Stomach (tissue), 19 donors: ENCODE measurements at places on chromosomes 1 and 21.
A peak's percentile ranks its signal among the peaks of the same experiment; 100 is the strongest.

- peak; percentile 21 for DNase-seq
Measured at GRCh38 chr1:228314658-228315483, 91.8 kb downstream of the TRIM11 start.

DNA sequence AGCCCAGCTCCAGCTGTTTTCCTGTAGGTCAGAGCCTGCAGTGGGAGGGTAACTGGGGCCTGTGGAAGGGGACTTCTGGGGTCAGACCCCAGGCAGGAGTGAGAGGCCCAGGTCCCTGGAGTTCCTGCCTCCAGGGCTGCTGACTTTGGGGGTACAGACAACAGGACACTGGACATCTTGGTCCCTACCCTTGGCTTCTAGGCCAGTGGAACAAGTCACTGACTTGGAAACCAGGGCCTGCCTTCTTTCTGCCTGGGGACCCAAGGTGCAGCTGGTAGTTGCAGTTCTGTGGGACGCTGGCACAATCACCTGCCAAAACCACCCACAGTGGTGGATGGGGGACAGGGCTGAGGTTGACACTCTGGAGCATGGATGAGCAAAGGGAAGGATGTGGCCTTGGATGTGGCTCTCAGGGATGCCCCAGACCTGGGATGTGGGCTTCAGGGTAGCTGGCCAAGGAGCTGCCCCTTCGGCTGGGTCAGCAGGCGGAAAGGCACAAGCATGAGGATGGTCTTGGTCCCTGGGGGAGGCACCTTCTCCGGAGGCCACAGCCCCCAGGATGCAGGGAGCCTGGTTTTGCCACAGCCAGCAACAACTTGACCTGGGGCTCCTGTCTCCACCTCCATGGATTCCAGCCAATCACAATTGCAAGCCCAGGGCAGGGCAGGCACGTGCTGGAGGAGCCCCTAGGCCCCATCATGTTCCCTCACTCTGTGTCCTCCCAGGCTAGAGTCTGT, 5.8 kb downstream of the JMJD4 start:
- DNase-seq = no peak

GRCh38 chr1:39116860-39117728, 87.4 kb upstream of the MACF1 start:
- DNase-seq = no peak

GRCh38 chr1:54249819-54250435, 50.0 kb downstream of the MRPL37 start:
- DNase-seq = peak; percentile 65

DNA sequence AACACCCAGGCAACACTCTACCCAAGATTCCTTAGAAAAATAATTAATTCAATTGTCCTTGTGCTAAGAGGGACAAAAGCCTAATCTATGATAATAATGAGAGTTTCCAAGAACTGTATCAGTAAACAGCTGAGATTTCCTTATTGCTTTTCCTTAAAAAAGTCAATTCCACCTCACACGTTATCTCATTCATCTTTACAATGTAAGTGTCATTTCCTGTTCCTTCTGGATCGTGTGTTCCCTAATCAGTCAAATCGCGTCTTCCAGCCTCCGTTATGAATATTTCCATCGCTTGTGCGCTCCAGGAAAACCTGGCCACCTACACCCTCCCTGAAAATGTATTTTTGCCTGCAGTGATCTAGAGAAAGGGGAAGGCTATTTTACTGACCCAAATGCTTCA, 23.9 kb upstream of the CLDN17 start:
- no peak for DNase-seq
